ENCODE measurements at places on chromosomes 13 and 19.
A peak's percentile ranks its signal among the peaks of the same experiment; 100 is the strongest.

DNA sequence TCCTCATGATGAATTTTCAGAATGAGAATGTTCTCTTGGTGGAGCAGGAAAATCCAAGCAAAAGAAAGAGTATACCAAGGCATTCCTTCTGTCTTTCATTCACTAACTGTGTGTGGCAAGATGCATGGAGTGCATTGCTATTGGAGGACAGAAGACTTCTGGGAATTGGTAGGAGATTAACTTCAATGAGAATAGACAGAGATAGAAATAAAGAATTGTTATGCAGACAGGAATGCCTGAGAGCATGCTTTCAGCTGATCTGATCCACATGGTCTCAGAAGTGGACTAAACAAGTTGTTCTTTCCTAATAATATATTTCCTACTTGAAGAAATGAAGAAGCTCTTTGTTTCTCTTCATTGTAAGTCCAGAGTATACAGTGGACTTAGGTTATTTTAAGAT lies 303.6 kb downstream of the MYO16 start:
- DNase-seq = no peak

- DNase-seq = no peak
Observed at GRCh38 chr13:60427285-60427684, 30.3 kb downstream of the TDRD3 start.

DNA sequence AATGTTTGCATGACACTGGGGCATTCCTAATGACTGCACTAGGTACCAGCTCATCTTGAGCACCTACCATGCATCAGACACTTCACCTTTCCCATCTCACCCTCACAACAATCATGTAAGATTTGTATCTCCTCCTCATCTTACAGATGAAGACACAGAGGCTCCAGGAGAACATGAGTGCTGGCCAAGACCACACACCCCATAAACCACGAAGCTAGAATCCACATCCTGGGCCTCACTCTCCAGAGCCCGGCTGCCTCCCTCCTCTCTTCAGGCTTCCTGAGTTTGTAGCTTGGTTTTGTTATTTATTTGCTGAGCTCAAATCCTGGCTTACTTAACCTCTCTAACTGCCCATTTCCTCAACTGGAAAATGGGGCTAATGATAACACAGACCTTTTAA lies 25.9 kb downstream of the FAM216B start:
- no peak for DNase-seq

- no peak for DNase-seq
Observed at GRCh38 chr19:9883231-9883758, 48.2 kb downstream of the PIN1 start.

- no peak for DNase-seq
Observed at GRCh38 chr13:104204177-104204576, 1138.0 kb upstream of the SLC10A2 start.

DNA sequence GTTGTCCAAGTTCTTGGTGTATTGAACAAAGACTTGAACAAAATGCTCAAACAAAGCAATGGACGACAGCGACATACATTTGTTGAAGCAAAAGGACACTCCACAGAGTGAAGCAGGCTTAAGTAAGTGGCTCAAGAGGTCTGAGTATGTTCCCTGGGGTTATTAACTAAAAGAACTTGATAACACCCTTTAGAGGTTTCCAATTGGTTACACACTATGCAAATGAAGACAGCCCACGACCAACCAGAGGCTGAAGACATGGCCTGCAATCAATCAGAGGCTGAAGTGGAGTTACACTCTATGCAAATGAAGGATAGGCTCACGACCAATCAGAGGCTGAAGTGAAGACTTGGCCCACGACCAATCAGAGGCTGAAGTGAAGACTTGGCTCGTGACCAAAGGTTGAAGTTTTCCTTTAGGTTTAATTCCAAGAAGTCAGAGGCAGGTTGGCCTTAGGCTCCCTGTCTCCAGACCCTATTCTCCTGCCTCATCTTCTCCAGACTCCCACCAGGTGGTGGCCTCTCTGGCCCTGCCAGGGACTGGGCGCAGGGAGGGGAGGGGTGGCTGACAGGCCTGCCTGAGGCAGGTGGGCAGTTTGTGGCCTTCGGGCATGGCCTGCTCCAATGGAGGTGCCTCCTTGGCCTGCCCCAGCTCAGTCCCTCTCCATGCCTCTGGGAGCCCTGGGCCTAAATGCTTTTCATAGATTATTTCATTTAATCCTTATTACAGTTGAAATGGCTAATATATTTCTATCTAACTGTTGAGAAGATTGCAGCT lies 38.1 kb downstream of the CCDC169 start:
- no peak for DNase-seq

- no peak for DNase-seq
Observed at GRCh38 chr19:1155352-1156304, 18.4 kb downstream of the SBNO2 start.

GRCh38 chr19:23273022-23273589 lies 22.9 kb upstream of the ZNF724 start:
- DNase-seq = no peak

DNA sequence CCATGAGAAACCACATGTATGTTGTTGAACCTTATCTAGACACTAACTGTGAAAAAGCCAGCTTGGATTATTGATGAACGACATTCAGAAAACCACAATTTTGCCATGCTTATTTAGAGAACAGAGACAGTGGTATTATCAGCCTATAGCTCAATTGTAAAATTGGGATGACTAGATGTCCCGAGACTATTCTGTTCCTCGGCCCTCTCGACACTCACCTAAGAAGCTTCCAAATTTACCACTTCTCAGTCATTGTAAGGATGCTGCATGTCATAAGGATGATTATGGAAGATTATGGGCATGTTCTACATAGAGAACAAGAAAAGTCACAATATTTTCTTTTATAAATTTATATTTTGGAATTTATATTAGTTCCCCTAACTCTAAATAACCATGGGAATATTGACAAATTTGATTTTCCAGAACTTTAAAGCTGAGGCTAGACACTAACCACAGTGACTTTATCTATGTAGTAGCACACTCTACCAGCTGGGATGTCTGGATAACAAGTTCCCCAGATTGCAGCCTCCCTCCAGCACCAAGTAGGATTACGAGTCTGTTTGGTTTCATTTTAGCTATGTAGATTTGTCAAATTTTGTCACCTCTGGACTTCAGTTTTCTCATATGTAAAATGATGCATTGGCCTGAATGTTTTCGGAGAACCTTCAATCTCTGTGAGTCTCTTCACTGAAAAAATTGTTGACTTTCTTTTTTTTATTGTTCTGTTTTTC lies 513.6 kb downstream of the IRS2 start:
- no peak for DNase-seq

DNA sequence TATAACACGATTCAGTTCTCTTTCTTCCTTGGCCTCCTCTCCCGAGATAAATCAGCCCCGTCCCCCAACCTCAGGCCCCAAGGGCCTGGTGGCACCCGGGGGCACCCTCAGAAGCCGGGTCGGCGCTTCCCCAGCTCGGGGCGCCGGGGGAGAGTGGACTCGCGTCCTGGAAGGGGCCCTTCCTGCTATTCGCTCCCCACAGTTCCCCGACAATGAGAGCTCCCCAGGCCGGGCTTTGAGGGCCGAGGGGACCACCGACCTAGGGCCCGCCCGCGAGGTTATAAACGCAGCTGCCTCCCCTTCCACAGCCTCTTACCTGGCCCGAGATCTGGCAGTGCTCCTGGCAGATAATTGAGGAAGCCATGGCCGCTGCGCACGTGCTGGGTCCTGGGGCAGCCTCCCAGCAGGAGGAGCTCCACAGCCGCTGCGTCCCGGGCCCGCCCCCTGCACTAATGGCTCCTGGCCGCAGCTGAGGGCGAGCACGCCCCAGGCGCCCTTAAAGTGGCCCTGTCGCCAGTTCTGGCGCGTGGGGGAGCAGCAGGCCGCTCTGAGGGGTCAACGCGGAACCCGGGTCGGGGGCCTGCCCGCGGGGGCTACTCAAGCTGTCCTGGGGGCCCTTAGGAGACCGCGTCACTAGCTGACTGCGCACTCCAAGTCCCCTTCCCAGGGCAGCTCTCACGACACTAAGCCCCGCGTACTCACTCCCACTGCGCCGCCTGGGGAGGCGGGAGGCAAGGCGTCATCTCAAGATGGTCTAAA lies at the start of gene SOHLH2:
SOHLH2 (minus strand) TSS at position 394 of the 759 bp plus-strand sequence; CDS start at position 364, 30 bp downstream.
- no peak for DNase-seq

GRCh38 chr13:109669234-109669612 lies 117.2 kb downstream of the IRS2 start:
- DNase-seq = no peak

DNA sequence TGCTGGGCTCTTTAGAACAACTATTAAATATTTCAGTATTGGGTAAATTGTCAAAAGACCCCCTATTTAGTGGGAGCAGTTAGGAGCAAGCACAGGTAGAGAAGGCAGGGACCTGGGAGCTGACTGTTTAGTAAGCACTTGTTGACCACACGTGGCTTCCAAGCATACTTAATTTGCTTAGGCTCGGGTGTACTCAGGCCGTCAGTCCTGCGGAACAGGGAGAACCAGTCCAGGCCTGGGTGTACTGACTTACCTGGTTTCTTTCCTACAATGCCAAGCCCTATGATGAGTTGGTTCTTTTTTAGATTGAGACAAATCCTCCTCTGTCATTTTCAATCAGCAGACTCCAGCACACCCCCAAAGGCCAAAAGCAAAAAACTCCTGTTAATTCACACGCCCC lies 90.0 kb downstream of the WDFY2 start:
- DNase-seq = no peak

- DNase-seq = peak; percentile 94
Observed at GRCh38 chr13:113001241-113002140, 32.5 kb downstream of the MCF2L start.

DNA sequence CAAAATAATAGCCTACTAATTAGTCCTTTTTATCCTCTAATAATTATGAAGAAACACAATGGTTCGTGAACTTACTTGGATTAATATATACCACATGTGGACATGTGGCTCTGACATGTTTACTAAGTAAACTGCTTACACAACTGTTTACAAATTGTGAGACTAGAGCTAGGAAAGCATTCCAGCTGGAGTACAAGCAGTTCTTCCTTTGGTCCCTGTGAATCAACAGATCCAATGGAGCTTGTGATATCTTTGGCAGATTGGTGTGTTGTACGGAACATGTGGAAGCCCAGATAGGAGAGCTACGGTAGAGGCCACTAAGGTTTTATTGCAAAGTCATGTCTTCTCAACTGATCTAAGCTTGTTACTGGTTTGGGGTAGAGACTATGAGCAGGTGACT lies 145.5 kb upstream of the SPRY2 start:
- no peak for DNase-seq

- no peak for DNase-seq
Observed at GRCh38 chr19:10473192-10473591, 30.0 kb downstream of the KEAP1 start.

DNA sequence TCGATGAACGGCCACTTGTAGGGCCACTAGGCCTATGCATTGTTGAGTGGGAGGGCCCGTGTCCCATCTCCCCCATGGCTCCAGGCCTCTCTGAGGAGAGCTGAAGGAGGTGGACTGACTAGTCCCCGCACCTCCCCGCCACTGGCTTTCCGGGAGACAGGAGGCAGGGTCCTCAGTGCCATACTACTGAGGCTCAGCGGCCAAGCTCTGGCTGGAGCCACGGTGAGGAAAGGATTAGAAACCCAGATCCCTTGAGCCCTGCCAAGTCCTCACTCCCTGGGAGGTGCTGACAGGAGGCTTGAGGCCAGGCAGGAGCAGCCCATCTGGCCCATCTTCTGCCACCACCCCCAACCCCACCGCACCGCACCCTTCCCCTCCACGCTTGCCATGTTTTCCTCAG lies 29.0 kb downstream of the CCDC8 start:
- DNase-seq = no peak

DNA sequence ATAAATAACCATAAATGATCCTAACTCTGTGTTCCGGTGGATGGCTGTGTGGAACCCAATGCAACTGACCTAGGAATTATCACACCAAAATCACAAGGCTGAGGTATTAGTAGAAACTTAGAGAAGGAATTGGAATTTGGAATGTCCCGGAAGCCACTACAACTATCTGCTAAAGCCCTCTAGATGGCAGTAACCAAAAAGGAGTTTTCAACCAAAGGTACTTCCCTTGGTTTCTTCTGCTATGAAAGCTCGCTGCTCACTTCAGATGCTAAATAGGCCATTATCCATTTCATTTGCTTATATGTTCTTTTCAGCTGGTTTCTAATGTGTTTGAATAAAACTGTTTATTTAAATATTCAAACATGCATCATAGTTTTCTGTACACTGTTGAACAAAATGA lies 1589.1 kb upstream of the SPRY2 start:
- peak; percentile 53 for DNase-seq

DNA sequence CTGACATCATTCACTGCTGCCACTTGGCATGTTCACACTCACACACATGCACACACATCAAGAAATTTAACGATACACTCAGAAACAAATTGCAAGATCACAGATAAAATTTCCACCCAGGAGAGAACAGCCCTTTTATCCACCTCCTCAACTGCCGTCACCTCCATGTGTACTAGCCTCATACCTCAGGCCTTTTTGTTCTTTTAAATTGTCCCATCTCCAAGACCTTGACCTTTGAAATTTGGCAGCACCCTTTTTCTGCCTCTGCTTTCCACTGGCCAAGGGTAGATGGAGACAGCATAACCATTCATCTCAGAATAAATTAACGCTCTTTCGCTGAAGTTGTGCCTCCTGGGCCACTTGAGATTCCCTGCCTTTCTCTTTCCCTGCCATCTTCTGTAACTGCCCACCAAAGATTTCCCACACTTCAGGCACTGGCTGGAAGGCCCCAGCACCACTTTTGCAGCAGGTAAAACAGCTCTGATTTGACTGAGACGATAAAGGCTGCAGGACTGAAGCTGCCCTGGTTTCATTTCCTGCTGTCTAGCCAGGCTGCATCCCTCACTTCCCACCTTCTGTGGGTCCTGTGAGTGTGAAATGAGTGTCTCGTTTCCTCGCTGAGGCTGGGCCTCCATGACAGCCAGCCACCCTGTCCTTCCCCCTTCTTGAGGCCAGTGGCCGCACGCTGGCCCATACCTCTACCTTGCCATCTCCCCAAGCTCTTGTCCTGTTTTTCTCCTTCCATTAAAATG lies 39.3 kb downstream of the MBNL2 start:
- DNase-seq = no peak
